IPS DF 6.9 (cell line): ENCODE measurements at places on chromosomes 2 and 18.
A peak's percentile ranks its signal among the peaks of the same experiment; 100 is the strongest.

- no peak for DNase-seq
Observed at GRCh38 chr2:79530443-79530842, 17.6 kb downstream of the CTNNA2 start.

DNA sequence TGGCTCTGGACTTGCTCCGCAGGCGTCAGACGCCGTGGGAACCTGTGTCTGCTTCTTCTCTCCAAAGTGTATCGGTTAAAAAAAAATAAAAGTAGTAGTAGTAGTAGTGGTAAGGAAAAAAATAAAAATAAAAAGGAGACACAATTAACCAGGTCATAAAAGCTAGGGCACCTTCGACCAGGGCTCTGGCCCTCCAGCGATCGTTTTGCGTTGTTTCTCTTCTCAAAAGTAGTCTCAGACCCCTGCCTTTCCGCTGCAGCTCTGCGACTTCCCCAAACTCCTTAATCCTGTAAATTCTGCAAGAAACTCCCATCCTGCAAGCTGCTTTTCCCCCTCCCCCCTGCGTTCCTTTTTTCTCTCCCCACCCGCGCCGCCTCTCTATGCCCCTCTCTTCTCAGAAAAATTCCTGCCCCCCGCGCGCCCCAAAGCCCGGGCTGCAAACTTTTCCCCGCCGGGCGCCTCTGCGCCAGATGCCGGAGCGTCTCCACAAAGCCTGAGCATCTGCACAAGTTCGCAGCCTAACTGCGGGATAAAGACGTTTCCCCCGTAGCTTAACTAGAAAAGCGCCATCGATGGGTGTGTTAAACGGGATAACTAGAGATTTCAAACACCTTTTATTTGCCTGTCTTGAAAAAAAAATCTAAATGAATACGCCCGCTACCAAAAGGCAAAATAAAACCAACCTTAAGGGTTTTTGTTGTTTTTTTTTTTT is 1.8 kb upstream of the SALL3 start:
- no peak for DNase-seq

- no peak for DNase-seq
Observed at GRCh38 chr2:217868911-217869334, 133.9 kb downstream of the TNS1 start.

DNA sequence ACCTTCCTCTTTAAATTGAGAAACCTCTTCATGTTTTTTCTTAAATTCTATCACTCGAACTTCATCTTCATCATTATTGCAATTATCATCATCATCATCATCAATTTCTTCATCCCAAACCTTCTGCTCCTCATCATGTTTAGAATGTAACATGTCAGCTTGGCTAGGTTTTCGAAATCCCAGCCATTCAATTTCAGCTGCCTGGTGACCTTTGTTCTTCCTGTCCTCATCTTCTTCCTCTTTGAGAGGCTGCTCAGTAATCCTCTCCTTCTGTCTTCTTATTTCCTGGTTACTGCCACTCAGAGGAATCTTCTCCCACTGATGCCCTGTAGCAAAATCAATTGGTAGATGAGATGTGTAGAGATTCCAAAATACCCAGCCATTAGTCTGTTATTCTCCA is 4.2 kb downstream of the ERMN start:
- DNase-seq, result no peak

DNA sequence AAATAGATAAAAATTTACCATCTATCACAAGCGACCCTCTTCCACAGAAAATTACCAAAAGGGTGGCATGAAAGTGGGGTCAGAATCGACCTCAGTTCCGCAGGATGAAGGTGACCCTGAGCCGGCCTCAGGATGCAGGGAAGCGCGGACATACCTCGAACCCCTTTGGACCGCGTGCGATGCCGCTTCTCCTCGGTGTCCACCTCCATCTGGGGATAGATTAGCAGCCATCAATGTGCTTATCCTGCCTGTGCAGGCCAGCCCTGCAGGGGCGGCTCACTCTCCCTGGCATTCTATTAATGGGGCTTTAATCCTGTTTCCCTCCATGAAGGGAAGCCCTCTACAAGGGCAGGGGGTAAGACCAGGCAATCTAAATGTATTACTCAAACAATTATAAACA is 235.3 kb upstream of the PXDN start:
- DNase-seq, result no peak

DNA sequence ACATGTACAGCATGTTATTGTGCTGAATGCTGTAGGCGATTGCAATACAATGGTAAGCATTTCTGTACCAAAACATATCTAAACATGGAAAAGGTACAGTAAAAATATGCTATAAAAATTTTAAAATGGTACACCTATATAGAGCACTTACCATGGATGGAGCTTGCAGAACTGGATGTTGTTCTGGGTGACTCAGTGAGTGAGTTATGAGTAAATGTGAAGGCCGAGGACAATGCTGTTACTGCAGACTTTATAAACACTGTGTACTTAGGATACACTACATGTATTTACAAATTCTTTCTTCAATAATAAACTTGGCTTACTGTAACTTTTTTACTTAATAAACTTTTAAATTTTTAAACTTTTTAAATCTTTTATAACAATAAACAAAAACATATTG is 473.4 kb upstream of the UBE2E3 start:
- no peak for DNase-seq

DNA sequence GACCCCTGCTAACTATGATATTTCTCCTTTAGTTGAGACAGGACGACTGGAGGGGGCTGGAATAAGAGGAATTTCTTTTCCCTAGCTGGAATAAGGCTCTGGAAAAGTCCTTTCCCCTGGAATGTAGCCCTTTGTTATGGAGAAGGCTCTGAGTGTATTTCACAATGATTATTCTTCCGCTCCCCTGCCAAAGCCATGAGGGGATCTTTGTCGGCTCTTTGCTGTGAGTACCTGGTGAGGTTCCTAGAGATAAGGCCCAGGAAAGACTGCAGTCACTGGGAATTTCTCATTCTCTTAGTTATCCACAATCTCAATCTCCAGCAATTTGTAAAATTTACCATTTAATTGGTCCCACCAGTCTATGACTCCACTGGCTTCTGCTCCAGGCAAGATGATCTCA is 340.2 kb upstream of the HNRNPA3 start:
- peak; percentile 25 for DNase-seq

DNA sequence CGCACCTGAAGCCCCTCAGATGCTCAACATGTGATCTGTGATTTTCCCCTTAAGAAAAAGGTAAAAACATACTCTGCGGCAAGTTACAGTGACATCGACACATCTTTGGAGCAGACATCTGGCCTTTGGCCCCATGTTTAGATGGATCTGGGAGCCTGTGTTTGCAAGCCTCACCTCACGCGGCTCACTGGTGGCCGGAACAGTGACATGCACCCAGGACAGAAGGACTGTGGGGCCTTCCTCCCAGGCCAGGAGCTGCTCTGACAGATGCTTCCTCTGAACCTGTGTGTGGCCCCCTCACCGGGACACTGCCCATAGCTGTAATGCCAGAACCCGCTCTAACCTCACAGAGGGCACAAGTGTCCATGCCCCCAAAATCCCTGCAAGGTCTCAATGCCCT is 13.1 kb downstream of the PASK start:
- DNase-seq, result no peak

DNA sequence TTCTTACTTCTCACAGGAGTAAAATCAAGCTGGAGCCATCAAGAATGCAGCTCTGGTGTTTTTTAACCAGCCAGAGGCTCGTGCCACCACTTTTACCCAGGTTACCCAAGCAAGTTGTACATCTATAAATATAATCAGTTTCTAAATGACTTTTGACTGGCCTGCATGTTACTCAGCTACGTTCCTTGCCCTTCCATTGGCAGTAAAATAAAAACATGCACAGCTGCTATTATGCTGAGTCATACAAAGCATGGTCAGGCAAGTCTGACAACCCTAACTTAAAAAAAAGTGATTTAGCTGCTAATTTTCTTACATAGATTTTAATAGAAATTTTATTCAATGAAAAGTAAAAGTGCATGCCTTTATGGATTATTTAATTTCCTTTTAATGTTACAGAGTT is 111.7 kb upstream of the CSRNP3 start:
- DNase-seq, result no peak

DNA sequence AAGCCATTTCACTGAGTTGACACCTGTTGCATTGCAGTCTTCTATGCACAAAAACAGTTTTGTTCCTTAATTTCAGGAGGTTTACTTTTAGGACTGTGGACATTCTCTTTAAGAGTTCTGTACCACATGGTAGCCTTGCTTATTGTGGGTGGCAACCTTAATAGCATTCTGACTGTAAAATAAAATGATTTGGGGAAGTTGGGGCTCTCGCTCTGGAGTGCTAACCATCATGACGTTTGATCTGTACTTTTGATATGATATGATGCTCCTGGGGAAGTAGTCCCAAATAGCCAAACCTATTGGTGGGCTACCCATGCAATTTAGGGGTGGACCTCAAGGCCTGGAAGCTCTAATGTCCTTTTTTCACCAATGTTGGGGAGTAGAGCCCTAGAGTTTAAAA is 3.4 kb downstream of the CTLA4 start:
- DNase-seq, result no peak

- DNase-seq, result no peak
Observed at GRCh38 chr18:13425357-13426091, 207.0 kb downstream of the LDLRAD4 start.

- DNase-seq, result no peak
Observed at GRCh38 chr2:171564463-171564862, 42.2 kb downstream of the CYBRD1 start.

DNA sequence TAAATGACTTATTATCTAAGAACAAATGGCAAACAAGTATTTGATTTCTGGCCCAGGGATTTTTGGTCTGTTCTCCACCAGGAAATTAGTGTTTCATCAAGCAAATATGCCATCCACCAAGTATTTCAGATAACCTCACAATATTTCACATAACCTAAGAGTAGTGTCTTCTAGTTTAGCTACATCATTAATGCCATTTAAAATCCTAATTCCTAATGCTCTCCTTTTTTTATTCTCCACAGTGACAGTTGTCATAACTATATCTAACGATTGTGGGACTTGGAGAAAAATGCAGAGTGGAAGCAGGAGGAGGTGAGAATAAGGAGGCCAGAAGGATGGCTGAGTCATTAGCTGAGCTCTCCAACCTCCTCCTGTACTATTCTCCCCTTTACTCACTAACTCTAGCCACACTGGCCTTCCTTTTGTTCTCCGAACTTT is 58.5 kb upstream of the CTLA4 start:
- DNase-seq, result no peak

- no peak for DNase-seq
Observed at GRCh38 chr2:71631411-71631931, 178.1 kb downstream of the DYSF start.

- DNase-seq, result no peak
Observed at GRCh38 chr2:119264781-119265692, 41.4 kb downstream of the STEAP3 start.

GRCh38 chr2:177326005-177326404 is 61.5 kb upstream of the NFE2L2 start:
- DNase-seq, result no peak

DNA sequence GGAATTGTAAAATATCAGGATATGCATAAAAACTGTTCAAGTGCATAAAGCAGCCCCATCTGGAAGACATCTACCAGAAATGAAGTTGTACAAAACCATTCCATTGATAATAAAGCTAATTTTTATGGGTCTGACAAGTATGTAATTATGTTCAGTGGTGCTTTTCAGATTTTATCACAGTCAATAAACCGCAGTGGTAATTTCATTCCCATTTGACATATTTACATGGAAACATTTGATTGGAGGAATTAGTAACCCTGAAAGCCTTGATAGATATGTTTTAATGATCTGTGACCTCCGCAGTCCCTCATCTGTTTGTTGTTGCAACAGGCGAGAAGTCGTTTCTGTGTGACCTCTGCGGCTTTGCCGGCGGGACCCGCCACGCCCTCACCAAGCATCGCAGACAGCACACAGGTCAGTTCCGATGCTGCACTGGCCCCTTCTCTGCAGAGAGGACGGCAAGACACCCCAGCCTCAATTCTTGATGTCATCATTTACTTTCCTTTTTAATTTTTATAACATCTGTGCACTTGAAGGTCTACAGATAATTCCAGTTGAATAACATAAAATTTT is 283.1 kb downstream of the ZNF407 start:
- no peak for DNase-seq

- peak; percentile 88 for DNase-seq
Observed at GRCh38 chr2:16105669-16106281, 165.4 kb downstream of the MYCN start.

- DNase-seq, result no peak
Observed at GRCh38 chr2:12270876-12271588, 445.7 kb upstream of the TRIB2 start.

DNA sequence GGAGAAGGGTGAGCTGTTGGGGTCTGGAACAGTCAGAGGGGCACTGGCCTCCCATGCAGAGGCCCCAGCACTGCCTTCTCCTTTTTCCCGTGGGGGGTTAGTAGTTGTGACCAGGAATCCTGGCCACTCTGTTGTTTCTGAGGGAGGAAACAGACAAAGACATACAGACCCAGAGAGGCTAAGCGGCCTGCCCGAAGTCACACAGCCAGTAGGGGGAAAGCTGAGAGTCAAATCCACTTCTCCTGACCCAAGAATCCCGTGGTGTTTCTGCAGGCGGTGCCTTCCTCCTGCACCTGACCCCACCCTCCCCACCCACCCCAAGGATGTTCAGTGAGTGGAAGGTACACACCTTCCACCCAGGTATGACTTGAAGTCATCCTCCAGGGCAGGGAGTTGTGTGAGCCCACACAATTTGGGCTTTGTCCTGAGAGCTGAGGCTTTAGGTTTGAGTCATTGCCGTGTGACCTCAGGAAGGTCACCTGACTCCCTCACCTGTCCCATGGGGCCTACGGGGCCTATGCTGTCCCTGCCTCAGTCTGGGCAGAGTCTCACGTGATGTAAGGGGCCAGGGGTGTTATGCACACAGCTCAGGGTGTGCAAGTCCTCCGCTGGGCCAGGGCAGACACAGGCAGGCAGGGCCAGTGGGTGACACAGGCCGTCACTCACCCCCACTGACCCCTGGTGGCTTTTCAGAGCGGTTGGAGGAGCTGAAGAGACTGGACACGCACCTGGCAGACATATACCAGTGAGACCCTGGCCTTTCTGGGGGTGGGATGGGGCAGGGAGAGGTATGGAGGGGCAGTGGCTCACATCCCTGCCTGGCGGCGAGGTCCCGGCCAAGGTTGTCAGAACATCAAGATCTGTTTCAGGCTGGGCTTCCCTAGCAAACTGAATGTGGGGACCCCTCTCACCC is 5.0 kb downstream of the NT5DC4 start:
- DNase-seq, result no peak

DNA sequence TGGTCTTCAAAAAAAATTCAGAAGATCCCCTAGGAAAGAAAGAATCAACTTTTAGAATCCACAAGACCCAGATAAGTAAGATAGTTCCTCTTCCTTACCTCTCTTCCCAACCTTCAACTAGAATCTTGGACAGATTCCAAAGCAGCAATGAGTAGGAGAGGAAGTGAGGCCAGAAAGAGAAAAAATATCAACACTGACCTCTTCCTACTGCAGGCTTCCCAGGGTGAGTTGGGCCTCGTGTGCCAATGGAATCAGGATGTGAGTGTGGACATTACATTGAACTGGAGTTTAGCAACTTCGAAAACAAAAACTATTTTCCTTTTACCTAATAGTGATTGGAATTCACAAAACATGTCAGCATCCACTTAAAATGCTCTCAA is 102.5 kb upstream of the PIEZO2 start:
- DNase-seq, result no peak
